Stromal cell of bone marrow (primary cell): ENCODE measurements at places on chromosomes 13 and 19.

DNA sequence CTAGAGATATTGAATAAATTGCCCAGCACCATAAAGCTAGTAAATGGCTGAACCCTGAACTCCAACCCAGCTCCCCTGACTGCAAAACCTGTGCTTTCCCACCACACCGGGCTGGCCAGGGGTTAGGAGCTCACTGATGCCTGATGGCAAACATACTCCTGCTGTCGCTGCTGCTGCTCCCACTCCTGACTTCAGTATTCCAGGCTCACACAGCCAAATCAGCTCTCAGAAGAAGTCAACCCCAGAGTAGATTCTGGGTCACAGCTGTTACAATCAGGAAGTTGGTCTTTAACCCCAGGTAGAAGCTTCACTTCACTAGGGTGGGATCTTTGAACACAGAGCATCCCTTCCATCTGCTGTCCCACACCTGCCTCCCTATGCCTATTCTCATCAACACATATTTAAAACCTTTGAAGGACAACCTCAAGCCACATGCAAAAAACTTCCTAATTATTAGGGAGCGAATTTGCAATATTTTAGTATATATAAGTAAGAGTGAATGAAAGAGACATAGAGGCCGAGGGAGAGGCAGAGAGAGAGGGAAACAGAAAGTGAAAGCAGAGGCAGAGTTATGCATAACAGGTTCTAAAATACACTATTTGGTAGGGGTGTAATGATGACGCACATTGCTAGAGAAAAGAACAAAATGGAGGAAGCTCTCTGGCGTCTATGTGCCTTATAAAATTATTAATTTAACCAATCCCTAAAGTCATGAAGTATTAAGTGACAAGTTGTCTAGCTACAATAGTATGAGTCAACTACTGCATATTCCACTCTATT, 99.4 kb upstream of the SERP2 start:
- DNase-seq = no peak

GRCh38 chr19:30439310-30439709, 67.1 kb downstream of the ZNF536 start:
- DNase-seq = no peak

- DNase-seq = no peak
These were observed 7.2 kb upstream of the PABPC3 start for GRCh38 chr13:25088562-25089221.

DNA sequence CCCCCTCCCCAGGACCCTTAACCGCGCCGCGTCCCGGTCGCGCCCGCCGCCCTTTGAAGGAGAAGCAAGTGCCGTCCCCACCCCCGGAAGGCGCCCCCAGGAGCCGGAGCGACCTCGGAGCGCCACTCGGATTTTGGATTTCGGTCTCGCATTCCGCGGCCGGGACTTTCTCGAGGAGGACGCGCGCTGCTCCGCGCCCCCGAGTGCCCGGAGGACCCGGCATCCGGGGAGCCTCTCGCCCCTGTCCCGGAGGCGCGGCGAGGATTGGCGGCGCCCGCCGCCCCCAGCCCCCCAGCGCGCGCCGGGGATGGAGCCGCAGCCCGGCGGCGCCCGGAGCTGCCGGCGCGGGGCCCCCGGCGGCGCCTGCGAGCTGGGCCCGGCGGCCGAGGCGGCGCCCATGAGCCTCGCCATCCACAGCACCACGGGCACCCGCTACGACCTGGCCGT, 1.6 kb downstream of the MIDN start:
- no peak for DNase-seq

GRCh38 chr13:99228737-99229691, 28.4 kb downstream of the UBAC2 start:
- DNase-seq = peak; percentile 54

DNA sequence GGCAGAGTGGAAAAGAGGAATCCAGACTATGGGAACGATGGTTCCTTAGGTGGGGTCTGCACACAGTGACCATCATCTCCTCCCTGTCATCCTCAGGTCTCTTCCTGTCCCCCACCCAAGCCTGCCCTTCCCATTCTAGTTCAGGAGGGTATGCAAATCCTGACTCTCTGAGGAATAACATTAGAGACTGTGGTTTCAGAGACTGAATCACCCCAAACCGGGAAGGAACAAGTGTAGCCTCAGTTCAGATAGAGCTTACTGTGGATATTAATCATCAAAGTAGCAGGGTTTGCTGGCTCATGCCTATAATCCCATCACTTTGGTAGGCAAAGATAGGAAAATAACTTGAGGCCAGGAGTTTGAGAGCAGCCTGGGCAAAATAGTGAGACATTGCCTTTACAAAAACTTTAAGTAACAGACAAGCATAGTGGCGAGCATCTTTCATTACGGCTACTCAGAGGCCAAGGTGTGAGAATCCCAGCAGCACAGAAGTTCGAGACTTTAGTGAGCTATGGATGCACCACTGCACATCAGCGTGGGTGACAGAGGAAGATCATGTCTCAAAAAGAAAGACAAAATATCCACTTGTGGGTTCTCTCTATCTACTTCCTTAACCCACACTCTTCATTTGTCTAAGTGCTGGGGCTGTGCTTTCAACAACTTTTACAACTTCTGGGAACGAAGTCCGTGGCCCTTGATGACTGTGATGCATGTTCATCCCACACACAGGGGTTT, 19.3 kb upstream of the LGALS13 start:
- DNase-seq = no peak

- no peak for DNase-seq
These were observed 1.2 kb upstream of the GRAMD1A start for GRCh38 chr19:34998777-34999497.

DNA sequence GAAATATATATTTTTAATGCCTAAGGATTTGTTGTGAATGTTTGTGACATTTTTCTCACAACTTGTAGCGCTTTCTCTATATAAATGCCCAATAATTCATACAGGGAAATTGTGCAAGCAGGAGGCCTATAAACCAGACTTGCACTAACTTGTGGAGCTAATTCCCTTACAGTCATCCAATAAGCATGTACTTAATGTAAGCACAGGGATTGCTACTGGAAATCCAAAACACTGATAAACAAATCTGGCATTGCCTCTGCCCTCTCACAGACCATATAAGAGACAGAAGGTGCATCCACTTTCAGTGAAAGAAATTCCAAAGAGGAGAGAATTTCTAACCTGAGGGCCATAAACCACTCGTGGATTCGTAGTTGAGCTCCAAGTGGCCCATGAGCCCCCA, 518.8 kb downstream of the MYO16 start:
- no peak for DNase-seq

- no peak for DNase-seq
These were observed 8.9 kb upstream of the GDF15 start for GRCh38 chr19:18377026-18377425.

GRCh38 chr19:9917321-9917720, 19.0 kb downstream of the OLFM2 start:
- peak; percentile 49 for DNase-seq

DNA sequence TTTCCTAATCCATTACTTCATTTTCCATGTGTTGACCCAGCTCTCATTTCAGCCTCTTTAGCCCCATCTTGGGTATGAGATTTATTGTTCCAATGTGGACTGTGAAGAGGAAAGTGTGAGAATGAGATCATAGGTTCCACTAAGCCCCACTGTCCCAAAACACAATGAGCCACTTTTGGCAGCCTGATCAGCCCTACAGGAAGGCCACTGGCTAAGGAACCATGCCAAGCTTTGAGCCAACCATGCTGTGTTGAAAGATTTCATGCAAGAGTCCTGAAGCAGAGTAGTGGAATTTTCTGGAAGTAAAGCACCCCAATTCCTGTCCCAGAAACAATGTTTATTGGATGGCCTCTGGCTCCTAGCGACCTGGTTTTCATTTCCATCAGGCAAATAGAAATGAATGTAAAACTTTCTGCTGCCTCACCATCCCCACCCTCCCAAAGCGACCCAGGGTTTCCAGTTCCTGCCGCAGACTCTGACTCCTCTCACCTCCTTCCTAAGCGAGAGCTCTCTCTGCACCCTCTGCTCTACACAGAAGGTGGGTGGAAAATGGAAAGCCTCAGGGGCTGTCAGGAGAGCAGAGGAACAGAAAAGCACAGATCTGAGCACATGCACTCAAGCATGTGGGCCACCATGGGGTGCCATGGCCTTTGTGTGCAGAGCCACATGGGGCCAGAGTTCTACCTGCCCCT, 73.1 kb downstream of the KCTD12 start:
- peak; percentile 77 for DNase-seq

DNA sequence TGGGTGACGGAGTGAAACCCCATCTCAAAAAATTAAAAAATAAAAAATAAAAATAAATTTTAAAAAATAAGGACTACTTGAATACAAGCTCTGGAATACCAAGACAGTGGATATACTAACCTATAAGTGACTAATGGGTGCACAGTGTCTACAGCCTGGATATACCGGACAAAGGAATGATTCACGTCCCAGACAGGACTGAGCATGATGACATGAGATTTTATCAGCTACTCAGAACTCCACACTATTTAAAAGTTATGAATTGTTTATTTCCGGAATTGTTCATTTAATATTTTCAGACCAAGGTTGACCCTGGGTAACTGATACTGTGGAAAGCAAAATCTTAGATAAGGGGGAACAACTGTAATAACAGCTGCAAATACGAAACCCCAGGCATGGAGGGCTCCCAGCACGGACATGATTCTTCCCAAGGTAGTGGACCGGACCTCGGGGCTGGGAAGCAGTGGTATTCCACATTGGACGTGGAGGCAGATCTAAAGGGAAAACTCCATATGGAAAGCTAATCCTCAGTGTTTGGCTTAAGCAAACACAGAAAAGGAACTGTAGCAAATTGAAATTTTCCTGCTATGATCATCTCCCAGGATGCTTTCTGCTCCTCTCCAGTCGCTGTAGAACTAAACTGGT, 102.6 kb upstream of the TSHZ3 start:
- DNase-seq = no peak

DNA sequence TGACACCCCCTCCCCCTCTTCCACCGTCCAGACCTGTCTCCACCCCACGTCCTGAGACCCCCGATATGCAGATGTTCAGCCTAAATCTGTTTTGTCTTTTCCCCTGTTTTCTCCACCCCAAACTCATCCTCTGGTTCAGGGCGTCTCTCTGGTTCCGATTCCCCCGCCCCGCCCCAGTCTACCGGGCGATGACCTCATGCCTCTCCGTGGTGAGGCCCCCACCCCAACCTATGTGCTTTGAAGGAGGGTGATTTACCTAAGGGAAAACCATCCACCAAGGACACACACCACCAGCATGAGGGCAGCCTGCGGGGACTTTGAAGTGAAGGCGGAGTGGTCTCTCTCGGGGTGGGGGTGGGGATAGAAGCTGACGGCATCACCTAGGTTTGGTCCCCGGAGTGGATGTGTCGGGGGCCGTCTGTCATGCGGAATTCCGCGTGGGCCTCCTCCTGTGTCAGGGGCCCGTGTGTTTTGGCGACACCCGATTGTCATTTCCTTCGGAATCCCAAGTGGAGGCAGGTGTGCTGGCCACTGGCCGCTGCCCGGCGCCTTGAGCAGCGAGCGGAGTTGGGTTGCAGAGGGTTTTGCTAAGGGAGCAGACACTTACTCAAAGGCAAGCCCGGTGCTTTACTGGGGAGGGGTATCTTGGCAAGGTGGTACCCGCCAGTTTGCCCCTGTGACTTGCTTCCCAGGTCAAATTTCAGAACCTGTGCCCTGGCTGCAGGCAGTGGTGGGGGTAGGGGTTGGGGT, 1.4 kb downstream of the FZR1 start:
- no peak for DNase-seq

- no peak for DNase-seq
These were observed 12.2 kb downstream of the ZNF112 start for GRCh38 chr19:44344255-44344654.

DNA sequence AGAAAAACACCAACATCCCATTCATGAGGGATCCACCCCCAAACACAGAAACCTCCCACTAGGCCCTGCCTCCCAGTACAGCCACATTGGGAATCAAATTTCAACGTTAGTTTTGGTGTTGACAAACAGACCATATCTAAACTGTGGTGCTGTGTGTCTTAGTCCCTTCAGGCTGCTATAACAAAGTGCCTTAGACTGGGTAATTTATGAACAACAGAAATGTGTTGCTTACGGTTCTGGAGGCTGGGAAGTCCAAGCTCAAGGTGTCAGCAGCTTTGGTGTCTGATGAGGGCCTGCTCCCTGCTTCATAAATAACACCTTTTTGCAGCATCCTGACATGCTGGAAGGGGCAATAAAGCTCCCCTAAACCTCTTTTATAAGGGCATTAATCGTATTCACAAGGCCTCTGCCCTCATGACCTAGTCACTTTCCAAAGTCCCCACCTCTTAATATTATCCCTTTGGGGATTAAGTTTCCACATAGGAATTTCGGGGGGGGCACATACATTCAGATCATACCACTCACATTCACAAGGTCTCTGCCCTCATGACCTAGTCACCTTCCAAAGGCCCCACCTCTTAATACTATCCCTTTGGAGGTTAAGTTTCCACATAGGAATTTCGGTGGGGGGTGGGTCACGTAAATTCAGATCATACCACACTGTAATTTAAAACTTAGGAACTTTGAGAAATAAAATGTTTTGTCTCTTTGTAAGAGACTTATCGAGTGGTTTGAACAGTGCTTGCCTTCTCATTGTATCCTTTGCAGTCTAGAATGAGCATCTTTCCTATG, 27.5 kb downstream of the ZNF507 start:
- DNase-seq = no peak

DNA sequence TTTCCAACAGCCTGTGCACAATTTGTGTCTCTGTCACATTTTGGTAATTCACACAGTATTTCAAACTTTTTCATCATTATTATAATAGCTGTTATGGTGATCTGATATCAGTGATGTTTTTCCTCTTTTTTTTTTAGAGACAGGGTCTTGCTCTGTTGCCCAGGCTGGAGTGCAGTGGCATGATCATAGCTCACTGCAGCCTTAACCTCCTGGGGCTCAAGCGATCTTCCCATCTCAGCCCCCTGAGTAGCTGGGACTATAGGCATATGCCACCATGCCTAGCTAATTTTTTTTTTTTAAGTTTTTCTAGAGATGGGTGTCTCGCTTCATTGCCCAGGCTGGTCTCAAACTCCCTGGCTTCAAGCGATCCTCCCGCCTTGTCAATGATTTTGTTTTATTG, 5.8 kb downstream of the MARK4 start:
- no peak for DNase-seq

GRCh38 chr13:62643007-62643483, 1227.4 kb upstream of the PCDH20 start:
- DNase-seq = no peak

GRCh38 chr13:81916461-81916860, 1575.5 kb upstream of the SPRY2 start:
- no peak for DNase-seq

DNA sequence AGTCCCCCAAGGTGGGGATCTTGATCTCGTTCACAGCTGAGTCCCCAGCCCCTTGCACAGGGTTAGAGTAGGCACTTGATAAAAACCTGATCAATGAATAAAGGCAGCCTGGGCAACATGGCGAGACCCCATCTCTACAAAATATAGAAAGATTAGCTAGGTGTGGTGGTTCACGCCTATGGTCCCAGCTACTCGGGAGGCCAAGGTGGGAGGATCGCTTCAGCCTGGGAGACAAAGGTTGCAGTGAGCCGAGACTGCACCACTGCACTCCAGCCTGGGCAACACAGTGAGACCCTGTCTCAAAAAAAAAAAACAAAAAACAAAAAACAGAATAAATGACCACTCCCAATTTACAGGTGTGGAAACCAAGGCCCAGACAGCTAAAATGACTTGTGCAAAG, 4.8 kb downstream of the YIF1B start:
- DNase-seq = no peak

GRCh38 chr13:100984085-100984705, 309.6 kb upstream of the TMTC4 start:
- DNase-seq = no peak
